IPS DF 6.9 (cell line): ENCODE measurements at places on chromosomes 2 and 18.

- no peak for DNase-seq
- H3K27ac ChIP-seq: no peak overlapping the region
- no peak overlapping the region for H3K4me3 ChIP-seq
- H3K4me1 ChIP-seq: no peaks in the 10 kb centered on the region
- H3K27me3 ChIP-seq: no peaks in the 10 kb centered on the region
Measured at GRCh38 chr18:79379251-79379905, 16.4 kb upstream of the NFATC1 start.

DNA sequence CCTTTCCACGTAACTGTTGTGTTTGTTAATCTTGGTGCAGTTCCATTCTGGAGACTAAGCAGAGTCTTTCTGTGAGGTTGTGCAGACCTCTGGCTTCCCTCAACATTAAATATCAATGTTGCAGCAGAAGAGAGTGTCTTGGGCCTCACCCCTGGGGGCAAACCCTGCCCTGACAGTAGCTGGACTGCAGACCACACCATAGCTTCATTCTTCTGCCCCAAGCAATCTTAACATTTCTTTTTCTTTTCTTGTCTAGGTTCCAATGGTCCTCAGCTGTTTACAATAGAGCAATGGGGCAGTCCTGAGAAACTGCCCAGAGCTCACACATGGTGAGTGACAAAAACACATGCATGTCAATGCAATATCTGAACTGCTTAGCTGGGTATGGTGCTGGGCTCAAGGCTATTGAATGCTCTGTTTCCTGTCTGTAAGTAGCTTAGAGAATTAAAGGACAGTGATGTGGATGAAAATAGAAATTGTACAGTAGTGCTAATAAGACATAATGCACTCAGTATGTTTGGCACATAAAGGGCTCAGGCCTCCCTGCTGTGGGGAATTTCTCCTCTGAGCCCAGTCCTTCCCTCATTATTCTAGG lies 237.6 kb downstream of the ALPK2 start:
- H3K27me3 ChIP-seq: no peaks in the 10 kb centered on the region
- no peak for DNase-seq
- H3K36me3 ChIP-seq: peaks cover 10% of the 10 kb centered on the region; the same call in 1 of the 2 replicates

DNA sequence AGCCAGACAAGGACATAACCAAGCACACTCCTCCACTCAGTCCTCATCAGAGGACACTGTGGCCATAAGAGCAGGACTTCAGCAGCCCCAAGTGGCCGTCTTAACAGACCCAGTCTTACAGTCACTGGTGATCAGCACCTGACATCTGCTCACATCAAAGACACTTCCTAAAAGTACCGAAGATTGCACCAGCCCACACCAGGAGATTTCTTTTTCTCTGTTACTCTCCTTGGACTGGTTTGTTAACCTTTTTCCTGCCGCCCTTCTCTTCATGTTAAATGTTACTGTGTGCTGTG lies 44.1 kb downstream of the MRPS5 start:
- H3K4me3 ChIP-seq: no peak overlapping the region
- DNase-seq: no peak
- no peak overlapping the region for H3K27ac ChIP-seq
- no peaks in the 10 kb centered on the region; the same call in 1 of the 2 replicates for H3K36me3 ChIP-seq

- no peak overlapping the region for H3K27ac ChIP-seq
- DNase-seq: no peak
- H3K36me3 ChIP-seq: no peaks in the 10 kb centered on the region
- H3K4me3 ChIP-seq: no peak overlapping the region
- no peaks in the 10 kb centered on the region for H3K4me1 ChIP-seq
- H3K27me3 ChIP-seq: no peaks in the 10 kb centered on the region
Measured at GRCh38 chr2:2164326-2164917, 166.7 kb downstream of the MYT1L start.

- no peaks in the 10 kb centered on the region for H3K4me1 ChIP-seq
- no peak overlapping the region for H3K27ac ChIP-seq
- no peaks in the 10 kb centered on the region for H3K36me3 ChIP-seq
- no peak for DNase-seq
- H3K4me3 ChIP-seq: no peak overlapping the region
Measured at GRCh38 chr2:204608237-204608939, 63.1 kb downstream of the PARD3B start.

DNA sequence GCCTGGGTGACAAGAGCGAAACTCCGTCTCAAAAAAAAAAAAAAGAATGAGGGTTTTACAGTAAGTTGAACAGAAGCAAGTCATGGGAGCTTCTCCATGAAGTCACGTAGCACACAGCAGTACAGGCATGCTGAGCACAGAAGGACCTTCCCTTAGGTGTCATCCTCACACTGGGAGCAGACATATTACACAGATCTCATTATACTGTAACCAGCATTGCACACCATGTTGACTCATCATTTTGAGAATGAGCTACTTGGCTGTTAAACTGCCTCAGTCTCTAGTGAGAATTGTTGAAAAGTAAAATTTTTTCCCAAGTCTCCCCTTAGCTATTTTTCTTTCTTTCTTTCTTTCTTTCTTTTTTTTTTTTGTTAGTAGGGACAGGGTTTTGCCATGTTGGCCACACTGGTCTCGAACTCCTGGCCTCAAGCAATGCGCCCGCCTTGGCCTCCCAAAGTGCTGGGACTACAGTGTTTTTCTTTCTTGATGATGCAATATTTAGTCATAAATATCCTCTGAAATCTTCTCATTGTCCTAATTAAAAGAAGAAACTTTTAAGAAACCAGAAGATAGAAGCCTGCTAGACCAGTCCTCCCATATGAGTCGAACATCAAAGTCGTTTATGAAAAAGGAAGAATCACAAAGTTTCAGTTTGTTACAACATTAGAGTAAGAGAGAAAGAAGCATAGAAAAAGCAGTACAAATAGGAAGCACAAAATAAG lies 37.9 kb upstream of the PPP1CB start:
- H3K4me1 ChIP-seq: no peaks in the 10 kb centered on the region
- DNase-seq: no peak
- H3K4me3 ChIP-seq: no peak overlapping the region
- H3K27ac ChIP-seq: no peak overlapping the region
- no peaks in the 10 kb centered on the region for H3K27me3 ChIP-seq

- no peak for DNase-seq
- no peaks in the 10 kb centered on the region for H3K27me3 ChIP-seq
- H3K36me3 ChIP-seq: no peaks in the 10 kb centered on the region
- H3K27ac ChIP-seq: no peak overlapping the region
- no peaks in the 10 kb centered on the region for H3K4me1 ChIP-seq
Measured at GRCh38 chr2:150165988-150166312, 321.5 kb downstream of the RND3 start.

DNA sequence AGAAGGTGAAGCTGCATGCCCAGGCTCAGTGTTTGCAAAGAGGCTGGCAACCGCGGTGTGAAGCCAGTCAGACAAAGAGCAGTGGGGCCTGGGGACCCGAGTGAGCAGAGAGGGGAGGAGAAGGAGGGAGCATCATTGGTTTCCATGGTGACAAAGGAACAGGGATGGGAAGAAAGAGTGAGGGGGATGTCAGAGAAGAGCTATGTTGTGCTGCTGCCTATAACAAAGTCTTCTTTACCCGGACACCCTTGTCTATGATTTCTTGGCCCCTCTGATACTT lies 14.5 kb downstream of the TMEM247 start:
- no peaks in the 10 kb centered on the region for H3K36me3 ChIP-seq
- no peak overlapping the region for H3K4me3 ChIP-seq
- H3K27ac ChIP-seq: no peak overlapping the region
- no peak for DNase-seq
- H3K4me1 ChIP-seq: peaks cover 8% of the 10 kb centered on the region
- no peaks in the 10 kb centered on the region for H3K27me3 ChIP-seq

DNA sequence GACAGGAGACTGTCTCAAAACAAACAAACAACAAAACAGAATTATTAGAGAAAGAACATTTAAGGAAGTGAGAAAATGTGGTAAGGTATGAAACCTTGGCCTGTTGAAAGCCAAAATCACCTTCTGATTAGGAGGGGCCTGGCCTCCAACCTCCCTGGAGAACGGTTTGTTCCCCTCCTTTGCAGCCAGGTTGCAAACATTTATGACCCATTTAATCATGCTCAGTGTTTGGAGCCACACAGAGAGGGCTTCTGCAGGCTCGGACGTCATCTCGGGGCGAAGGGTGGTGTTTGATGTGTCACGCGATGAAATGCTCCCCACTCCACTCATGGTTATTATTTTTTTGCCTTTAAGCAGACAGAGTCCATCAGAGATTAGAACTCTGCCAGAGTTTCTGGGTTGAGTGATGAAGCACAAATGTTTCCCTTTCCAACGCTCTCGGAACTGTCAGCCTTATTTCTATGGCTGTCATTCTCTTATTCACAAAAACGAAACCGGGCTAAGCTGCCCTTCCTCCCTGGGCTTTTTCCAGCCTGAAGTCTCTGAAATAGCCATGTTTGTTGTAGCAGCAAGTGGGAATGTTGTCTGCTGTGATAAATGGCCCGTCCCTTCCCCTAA lies 33.6 kb upstream of the ROCK2 start:
- H3K4me3 ChIP-seq: no peak overlapping the region
- H3K27ac ChIP-seq: no peak overlapping the region
- no peaks in the 10 kb centered on the region for H3K27me3 ChIP-seq
- DNase-seq: no peak
- H3K4me1 ChIP-seq: peaks cover 5% of the 10 kb centered on the region; the same call in 1 of the 2 replicates

GRCh38 chr2:30565851-30566358 lies 118.9 kb downstream of the LCLAT1 start:
- H3K4me3 ChIP-seq: no peak overlapping the region
- H3K27ac ChIP-seq: no peak overlapping the region
- no peaks in the 10 kb centered on the region for H3K27me3 ChIP-seq
- no peaks in the 10 kb centered on the region for H3K4me1 ChIP-seq

DNA sequence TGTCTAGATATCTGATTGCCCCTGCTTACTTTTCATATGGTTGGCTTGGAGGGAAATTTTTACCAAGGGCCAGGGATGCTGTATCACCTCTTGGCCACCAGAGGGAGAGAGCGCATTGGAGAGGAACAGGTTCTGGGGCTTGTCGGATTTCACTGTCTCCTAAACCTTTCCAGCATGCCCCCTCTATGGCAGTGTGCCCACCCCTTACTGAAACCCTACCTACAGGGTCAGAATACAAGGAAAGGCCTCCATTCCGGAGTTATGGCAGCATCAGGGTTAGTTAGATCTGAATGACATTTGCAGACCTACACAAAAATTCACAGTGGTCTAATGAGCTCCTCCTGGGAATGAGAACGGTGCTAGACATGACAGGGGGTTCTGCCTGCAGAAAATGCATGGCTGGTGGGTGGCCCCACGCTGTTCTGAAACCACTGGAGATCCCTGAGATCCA lies 5.8 kb downstream of the SLC14A2 start:
- DNase-seq: no peak
- no peaks in the 10 kb centered on the region for H3K27me3 ChIP-seq
- H3K4me1 ChIP-seq: no peaks in the 10 kb centered on the region
- H3K4me3 ChIP-seq: no peak overlapping the region
- H3K36me3 ChIP-seq: no peaks in the 10 kb centered on the region

DNA sequence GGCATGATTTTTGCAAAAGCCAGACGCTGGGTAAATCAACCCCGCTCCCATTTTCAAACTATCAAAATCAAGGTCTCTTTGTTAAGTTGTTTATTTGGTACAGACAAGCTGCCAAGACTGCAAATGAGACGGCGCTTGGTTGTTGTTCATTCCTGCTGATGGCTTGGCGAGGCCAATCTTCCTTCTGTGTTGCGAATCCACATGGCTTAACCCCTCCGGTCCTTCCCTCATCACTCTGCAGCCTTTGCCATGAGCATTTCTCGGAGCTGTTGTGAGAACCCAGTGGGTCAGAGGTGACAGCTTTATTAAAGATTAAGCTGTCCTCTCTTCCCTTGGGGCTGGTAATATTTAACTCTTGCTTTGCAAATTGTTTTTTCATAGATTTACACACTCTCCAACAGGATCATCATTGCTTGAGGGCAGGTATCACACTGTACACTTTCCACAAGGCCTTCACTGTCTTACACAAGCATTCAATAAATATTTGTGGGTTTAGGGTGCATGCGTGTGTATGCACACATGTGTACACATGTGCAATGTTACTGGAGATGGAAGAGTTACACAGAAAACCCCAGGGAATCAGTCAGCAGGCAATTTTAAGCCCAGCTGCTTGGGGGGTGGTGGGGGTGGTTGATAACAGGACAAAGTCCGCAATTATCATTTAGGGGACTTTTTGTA lies 27.8 kb upstream of the KCNF1 start:
- H3K27ac ChIP-seq: no peak overlapping the region
- no peak overlapping the region for H3K4me3 ChIP-seq
- peaks cover 2% of the 10 kb centered on the region for H3K4me1 ChIP-seq
- no peaks in the 10 kb centered on the region for H3K27me3 ChIP-seq

- DNase-seq: no peak
- H3K27ac ChIP-seq: no peak overlapping the region
- H3K36me3 ChIP-seq: no peaks in the 10 kb centered on the region
Measured at GRCh38 chr18:35123811-35124210, 82.6 kb downstream of the MAPRE2 start.
